ENCODE measurements at places on chromosomes 4 and X.

GRCh38 chr4:126396121-126396520 is 1081.4 kb downstream of the FAT4 start:
- DNase-seq = no peak

GRCh38 chr4:155974476-155974749 is 20.7 kb upstream of the CTSO start:
- no peak for DNase-seq

GRCh38 chr4:166987026-166987425 is 247.3 kb downstream of the SPOCK3 start:
- no peak for DNase-seq

- no peak for DNase-seq
Observed at GRCh38 chr4:139589336-139590018, 33.5 kb upstream of the SETD7 start.

- DNase-seq = no peak
Observed at GRCh38 chr4:82398263-82398662, 24.5 kb upstream of the HNRNPD start.

DNA sequence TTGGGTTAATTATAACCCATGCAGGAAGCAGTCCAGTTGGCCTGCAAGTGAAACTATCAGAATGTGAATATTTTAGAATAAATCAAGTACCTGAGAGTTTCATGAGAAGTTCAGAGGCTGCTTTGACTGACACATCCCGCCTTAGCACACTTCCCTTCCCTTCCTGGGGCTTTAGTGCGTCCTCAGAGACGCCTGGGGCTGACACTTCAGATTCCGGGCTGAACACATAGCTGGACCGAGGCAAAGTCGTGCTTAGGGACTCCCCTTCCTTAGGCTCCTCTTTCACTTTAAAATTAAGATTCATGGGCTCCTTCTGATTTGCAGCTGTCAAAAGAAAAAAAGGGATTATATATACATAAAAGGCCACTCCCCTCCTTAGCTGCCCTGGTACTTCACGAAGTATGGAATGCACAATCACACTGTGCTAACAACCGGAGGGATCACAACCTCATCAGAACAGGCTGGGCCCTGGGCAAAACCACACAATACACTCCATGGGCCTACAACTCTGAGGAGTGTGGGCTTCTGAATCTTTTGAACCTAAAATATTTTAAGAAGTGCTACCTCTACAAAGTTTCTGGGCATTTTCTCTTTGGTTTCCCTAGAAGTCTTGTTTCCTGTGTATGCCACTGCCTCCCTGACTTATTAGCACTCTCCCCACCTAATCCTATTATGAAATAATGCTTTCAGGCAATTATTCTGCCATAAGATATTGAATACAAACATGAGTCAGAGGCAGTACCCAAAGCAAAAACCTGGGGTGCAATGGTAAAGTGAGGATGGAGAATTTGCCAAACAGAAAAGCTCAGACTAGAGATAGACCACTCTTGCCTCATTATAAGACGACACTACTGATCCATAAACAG is 68.2 kb downstream of the ZNF827 start:
- no peak for DNase-seq

DNA sequence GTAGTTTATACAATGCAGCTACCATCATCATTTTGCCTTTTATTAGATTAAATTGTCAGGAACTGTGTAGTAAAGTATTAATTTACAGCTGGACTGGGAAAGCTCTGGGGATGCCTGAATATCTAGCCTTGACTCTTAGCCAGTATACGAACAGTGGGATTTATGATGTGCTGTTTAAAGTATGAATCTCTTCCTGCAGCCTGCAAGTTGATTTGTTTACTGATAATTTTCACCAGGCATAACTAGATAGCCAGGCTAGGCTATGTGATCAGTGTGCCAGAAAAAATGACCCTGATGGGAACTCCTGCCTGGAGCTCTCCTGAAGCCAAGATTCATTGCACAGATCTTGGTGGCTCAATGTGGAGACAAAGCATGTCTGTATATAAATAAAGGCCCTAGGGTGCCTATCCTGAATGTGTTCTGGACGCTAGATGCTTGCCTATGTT is 119.2 kb downstream of the SCLT1 start:
- DNase-seq = peak; percentile 64

GRCh38 chr4:41214825-41215146 is 444 bp upstream of the APBB2 start:
- no peak for DNase-seq

DNA sequence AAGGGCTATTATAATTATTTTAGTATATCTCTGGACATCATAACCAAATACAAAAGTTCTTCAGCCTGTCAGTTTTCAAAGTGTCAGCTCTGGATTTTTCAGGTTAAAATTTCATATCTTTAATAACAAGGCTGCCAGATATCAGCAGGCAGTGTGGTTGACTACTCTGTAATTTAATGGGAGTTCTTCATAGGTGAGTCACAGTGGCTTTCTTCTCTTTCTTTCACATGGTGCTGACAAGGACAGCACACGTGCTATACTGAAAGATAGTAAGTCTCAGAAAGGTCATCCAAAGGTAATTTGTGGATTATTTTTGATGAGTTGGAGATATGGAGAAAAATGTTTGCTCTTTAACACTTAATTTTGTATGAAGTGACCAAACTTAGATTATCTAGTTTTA is 43.2 kb downstream of the GALNT7 start:
- peak; percentile 78 for DNase-seq

- no peak for DNase-seq
Observed at GRCh38 chr4:110032603-110033002, 119.9 kb downstream of the EGF start.

DNA sequence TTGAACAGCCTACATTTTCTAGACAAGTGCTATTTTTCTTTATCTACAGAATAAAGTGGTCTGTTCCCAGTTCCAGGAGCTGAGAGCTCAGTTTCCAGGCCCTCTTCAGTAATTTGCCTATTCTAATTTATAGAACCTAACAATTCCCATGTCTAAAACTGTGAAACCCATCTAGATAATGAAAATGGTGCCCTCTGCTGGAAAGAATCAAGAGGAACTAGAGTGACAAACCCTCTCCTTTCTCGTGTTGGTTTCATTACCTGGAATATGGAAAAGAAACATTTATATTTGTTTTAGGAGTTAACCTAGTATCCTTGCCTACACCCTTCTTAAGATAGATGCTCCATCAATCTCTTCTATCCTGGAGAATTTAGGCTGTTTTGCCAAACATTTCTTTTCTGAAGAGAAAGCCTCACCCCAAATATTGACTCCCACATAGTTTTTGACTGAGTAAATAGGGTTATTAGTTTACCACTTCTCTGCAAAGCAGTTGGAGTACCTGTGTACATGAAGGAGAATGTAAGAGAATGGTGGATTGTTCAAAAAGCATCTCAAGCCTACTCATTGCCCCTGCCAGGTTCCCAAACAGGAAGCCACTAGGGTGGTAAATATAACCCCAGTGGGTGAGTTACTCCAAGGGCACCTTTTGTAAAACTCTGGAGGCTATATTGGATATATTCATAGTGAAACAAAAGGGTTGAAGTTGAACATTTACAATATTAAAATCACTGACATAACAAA is 121.6 kb downstream of the RASL11B start:
- peak; percentile 69 for DNase-seq

- no peak for DNase-seq
Observed at GRCh38 chr4:76016393-76016792, 6.9 kb downstream of the CXCL10 start.

- DNase-seq = no peak
Observed at GRCh38 chr4:89294573-89295269, 12.9 kb downstream of the GPRIN3 start.

- no peak for DNase-seq
Observed at GRCh38 chr4:154366956-154367355, 124.6 kb downstream of the DCHS2 start.

DNA sequence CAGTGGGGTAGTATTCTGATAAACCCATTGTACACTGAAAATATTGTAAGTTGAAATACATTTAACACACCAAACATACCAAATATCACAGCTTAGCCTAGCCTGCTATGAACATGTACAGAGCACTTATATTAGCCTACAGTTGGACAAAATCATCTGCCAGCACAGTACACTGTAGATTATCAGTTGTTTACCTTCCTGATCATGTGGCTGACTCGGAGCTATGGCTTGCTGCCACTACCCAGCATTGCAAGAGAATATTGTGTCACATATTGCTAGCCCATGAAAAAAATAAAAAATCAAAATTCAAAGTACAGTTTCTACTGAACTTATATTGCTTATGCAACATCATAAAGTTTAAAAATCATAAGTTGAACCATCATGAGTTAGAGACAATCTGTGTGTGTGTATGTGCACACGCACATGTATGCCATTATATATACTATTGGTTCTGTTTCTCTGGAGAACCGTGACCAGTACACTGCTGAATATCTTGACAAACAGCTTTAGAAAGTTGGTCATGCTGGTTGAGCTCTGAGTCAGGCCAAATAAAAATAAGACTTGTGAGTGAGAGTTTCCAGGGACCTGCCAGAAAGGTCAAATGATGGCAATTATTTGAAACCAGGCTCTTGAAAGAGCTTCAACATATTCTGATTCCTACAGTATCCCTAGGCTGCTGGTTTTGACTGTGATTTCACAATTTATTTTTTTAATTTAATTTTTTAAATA is 238.5 kb downstream of the PRR32 start:
- DNase-seq = no peak

- DNase-seq = peak; percentile 21
Observed at GRCh38 chrX:111131572-111131971, 35.6 kb downstream of the PAK3 start.

GRCh38 chr4:81466841-81467671 is 4.7 kb downstream of the RASGEF1B start:
- peak; percentile 66 for DNase-seq

GRCh38 chr4:95516528-95517017 is 32.2 kb downstream of the UNC5C start:
- no peak for DNase-seq

- no peak for DNase-seq
Observed at GRCh38 chr4:47647544-47647943, 162.5 kb downstream of the ATP10D start.

DNA sequence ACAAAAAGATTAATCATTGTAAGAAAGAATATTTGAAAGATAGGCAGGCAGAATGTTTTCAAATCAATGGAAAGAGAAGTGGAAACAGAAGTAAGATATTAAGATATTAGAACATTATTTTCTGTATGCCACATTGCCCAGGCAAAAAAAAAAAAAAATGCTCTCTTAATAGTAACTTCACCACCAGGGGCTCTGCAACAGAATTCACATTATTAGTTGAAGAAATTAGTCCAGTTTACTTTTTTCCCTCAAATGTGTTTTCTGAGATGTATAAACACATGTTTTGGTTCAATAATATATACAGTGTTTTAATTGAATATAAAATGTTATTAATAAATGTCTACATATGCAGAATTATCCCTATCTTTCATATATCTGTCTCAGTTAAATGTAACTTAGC is 78.0 kb upstream of the ADAD1 start:
- DNase-seq = no peak
